Activated CD4-positive, alpha-beta T cell treated with anti-CD3 and anti-CD28 coated beads, Interleukin-2, amount 50 U/mL, for 4 hours (primary cell): ENCODE measurements at places on chromosomes 6 and 20.

GRCh38 chr6:121764493-121764892 lies 329.0 kb downstream of the GJA1 start:
- no peak for DNase-seq

DNA sequence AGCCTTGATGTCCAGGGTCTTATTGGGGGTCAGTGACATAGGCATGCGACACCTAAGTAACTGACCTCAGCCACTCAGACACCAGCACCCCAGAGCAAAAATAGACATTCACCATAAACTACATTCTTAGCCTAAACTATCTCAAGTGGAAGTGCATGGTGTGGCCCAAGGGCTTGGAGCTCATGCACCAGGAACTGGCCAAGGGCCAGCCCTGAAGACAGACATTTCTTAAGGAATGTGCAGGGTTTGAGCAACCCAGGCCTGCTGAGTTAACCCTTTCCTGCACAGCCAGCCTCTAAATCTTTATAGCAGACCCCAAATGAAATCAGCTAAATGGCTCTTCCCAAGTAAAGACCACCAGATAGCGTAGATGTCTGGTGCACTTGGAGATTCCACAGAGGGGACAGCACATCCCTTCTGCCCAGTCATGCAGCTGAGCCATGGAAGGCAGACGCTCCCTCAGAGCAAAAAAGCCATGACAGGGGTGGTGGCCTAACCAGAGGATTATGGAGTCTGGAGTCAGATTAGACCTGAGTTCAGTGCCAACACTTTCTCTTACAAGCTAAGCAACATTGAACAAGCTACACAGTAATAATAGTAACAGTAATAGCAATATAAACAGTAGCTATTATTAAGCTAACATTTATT lies 222.6 kb downstream of the ZMYND8 start:
- no peak for DNase-seq

DNA sequence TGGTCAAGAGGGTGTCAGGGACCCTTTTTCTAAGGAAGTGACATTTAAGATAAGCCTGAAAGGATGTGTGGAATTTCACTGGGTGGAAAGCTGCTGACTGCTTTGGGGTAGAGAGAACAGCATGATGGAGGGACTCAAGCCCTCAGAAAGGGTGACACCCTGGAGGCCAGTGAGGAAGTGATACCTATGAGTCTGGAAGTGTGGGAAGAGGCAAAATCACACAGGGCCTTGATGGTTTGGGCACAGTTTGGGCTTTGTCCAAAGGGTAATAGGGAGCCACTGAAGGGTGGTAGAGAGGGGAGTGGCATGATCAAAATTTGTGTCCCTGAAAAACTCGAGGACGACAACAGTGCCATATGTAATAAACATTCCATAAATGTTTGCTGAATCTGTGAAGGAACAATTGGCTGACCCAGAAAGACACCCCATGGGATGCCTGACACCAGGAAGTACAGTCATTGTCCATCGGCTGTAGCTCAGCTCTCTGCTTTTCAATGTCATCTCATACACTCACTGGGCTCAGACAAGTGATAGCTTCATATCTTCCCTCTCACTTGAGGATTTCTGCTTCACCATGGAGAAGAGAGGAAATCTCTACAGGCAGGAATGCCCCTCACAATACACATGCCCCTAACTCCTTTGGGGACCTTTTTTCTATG lies 21.3 kb downstream of the CASS4 start:
- no peak for DNase-seq

GRCh38 chr20:32752458-32753250 lies 9.4 kb upstream of the COMMD7 start:
- DNase-seq: no peak

DNA sequence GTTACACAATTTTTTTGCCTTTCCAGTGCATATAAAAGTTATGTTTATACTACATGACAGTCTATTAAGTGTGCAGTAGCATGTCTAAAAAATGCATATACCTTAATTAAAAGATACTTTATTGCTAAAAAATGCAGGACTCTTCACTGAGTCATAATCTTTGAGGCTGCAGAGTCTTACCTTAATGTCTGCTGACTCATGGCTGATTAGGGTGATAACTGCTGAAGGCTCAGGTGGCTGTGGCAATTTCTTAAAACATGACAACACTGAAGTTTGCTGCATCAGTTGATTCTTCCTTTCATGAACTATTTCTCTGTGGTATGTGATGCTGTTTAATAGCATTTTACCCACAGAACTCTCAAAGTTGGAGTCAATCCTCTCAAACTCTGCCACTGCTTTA lies 19.1 kb downstream of the ZSCAN23 start:
- no peak for DNase-seq

DNA sequence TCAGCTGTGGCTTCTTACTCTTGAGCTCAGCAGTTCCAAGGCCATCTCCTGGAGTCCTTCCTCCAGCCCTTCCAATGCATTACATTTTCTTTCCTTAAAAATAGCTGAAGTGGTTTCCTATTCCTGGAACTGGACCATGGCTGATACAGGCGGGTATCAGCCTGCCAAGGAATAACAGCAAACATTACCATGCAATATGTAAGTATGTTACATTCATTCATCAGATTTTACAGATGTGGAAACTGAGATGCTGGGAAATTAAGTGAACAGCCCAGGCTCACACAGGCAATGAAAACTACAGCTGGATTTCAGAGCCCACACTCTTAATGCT lies 100.4 kb downstream of the NRN1 start:
- no peak for DNase-seq

DNA sequence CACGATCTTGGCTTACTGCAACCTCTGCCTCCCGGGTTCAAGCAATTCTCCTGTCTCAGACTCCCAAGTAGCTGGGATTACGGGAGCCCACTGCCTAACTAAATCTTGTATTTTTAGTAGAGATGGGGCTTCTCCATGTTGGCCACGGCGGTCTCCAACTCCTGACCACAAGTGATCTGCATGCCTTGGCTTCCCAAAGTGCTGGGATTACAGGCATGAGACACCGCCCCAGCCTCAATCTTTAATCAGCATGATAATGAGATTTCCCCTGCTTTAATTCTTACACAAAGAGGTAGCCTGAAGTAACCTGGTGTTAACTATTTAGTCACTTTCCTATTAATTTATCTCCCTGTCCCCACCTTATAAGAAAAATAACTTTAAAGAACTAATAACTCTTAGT lies 31.3 kb upstream of the TRDN start:
- DNase-seq: no peak

- no peak for DNase-seq
Measured at GRCh38 chr6:141195251-141195832, 937.4 kb upstream of the GJE1 start.

DNA sequence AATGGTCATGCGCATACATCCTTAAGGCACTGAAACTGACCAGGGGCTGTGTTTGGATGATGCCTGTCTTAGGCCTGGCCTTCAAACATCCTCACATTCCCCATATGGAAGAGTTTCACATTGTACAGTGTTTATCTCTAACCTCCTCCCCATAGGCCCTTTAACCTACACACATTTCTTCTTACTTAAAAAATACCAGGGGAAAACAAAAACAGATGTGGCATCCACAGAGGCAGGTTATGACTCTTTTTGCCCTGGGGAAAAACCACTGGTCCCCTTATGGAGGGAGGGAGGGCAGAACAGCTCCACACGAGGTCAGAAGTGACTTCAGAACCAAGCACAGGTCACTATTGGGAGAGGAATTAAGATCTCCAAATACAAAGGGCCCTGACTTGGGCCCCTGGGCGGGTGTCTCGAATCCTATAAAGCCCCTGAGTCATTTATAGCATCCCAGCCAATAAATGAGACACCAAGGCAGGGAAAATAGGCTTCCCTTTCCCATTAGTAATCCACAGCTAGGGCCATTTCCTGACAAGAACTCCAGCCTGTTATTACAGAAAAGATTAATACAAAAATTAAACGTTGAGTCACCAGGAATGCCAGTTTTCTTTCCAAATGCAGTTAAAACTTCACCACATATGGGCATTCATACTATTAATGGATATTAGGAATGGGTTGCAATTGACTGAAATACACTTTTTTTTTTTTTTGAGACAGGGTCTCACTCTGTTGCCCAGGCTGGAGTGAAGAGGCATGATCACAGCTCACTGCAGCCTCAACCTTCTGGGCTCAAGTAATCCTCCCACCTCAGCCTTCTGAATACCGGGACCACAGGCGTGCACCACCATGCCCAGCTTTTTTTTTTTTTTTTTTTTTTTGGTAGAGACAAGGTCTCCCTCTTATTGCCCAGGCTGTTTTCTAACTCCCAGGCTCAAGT lies 107.2 kb downstream of the ATP9A start:
- no peak for DNase-seq

- DNase-seq: no peak
Measured at GRCh38 chr6:3281631-3282475, 23.1 kb downstream of the PSMG4 start.

GRCh38 chr6:156885562-156885961 lies 108.4 kb downstream of the ARID1B start:
- DNase-seq: no peak

- no peak for DNase-seq
Measured at GRCh38 chr6:52306972-52307870, 22.7 kb upstream of the MCM3 start.

DNA sequence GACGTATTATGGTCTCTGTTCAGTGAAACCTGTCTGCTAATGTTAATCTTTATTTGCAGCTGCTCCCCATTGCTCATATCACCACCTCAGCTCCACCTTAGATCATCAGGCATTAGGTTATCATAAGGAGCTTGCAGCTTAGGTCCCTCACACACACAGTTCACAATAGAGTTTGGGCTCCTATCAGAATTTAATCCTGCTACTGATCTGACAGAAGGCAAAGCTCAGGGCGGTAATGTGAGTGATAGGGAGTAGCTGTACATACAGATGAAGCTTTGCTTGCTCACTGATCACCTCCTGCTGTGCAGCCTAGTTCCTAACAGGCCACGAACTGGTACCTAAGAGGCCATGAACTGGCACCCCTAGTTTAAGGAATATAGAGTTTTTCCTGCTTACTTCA lies 989.7 kb downstream of the EYS start:
- DNase-seq: no peak

- DNase-seq: no peak
Measured at GRCh38 chr20:43506238-43506637, 1.3 kb upstream of the L3MBTL1 start.

GRCh38 chr6:14381829-14382677 lies 264.5 kb downstream of the CD83 start:
- DNase-seq: no peak

- DNase-seq: no peak
Measured at GRCh38 chr20:62186887-62187866, 4.3 kb downstream of the MTG2 start.

GRCh38 chr6:78854546-78854945 lies 12.8 kb upstream of the IRAK1BP1 start:
- DNase-seq: no peak
